IMR-90 (cell line): ENCODE measurements at places on chromosomes 12 and 14. TPM values are rescaled to one million over a fixed set of nuclear protein-coding genes. Genes with fewer than 3 reads are reported as not detected.

The BCL11B gene
- total RNA-seq: under 0.01 TPM in 2 replicates

The SRP54 gene
- 63.3 and 109 TPM in 2 replicates for total RNA-seq

The RIMBP2 gene
- total RNA-seq: not detected in 2 replicates

The FAM181A gene
- not detected in 2 replicates for total RNA-seq

The PRR4 gene
- total RNA-seq: 0.72 and 0.83 TPM in 2 replicates

The ARHGAP9 gene
- total RNA-seq: 0.18 and 0.28 TPM in 2 replicates

The KLRF1 gene
- total RNA-seq: not detected in 2 replicates

The PRKAG1 gene
- 76.4 and 106 TPM in 2 replicates for total RNA-seq

The NGDN gene
- total RNA-seq: 49.8 and 50.0 TPM in 2 replicates

The DTX3 gene
- total RNA-seq: 2.8 and 2.9 TPM in 2 replicates

The CIROP gene
- 0.28 and 0.36 TPM in 2 replicates for total RNA-seq

The PLEKHG7 gene
- under 0.01 TPM in 1 of 2 replicates, not detected in the other for total RNA-seq

The TAS2R7 gene
- total RNA-seq: not detected in 2 replicates

The CCNT1 gene
- 30.3 and 74.0 TPM in 2 replicates for total RNA-seq

The RAD51B gene
- total RNA-seq: 12.2 and 18.8 TPM in 2 replicates

The LRRC43 gene
- total RNA-seq: 0.36 TPM in 1 of 2 replicates, not detected in the other

The ESR2 gene
- total RNA-seq: under 0.01 TPM in 2 replicates

The TAS2R14 gene
- 2.0 and 3.9 TPM in 2 replicates for total RNA-seq

The ALG10B gene
- 2.5 and 2.9 TPM in 2 replicates for total RNA-seq

The CISTR gene
- total RNA-seq: not detected in 2 replicates

The STAC3 gene
- total RNA-seq: under 0.01 and 0.18 TPM in 2 replicates

The LIN7A gene
- 23.9 and 24.7 TPM in 2 replicates for total RNA-seq

The POLE2 gene
- total RNA-seq: 12.2 and 18.1 TPM in 2 replicates

The COL2A1 gene
- total RNA-seq: not detected in 2 replicates

The ACSM4 gene
- not detected in 2 replicates for total RNA-seq

The DEGS2 gene
- total RNA-seq: not detected in 2 replicates

The PUS7L gene
- total RNA-seq: 44.8 and 58.6 TPM in 2 replicates

The PUS1 gene
- total RNA-seq: 11.4 and 14.0 TPM in 2 replicates

The FGF23 gene
- not detected in 2 replicates for total RNA-seq

The TAS2R46 gene
- total RNA-seq: 3.3 and 4.7 TPM in 2 replicates

The COPZ1 gene
- total RNA-seq: 262 and 382 TPM in 2 replicates

The TSPAN19 gene
- not detected in 2 replicates for total RNA-seq

The HOXC12 gene
- total RNA-seq: not detected in 2 replicates

The GZMB gene
- total RNA-seq: not detected in 2 replicates

The IFI27L2 gene
- total RNA-seq: 43.0 and 111 TPM in 2 replicates

The BIN2 gene
- not detected in 2 replicates for total RNA-seq

The TTC8 gene
- total RNA-seq: 48.0 and 48.9 TPM in 2 replicates

The OR4L1 gene
- total RNA-seq: not detected in 2 replicates
